Spleen (tissue), 13 donors: ENCODE measurements at places on chromosomes 5 and 9. TPM values are rescaled to one million over a fixed set of nuclear protein-coding genes. Genes with fewer than 3 reads are reported as not detected.

The FOXD4L3 gene
- not detected for total RNA-seq

The CCNI2 gene
- total RNA-seq: 1.7 TPM

The IL13 gene
- total RNA-seq: not detected

GRCh38 chr5:67355120-67355713 is 158.6 kb upstream of the CD180 start:
- no peak overlapping the region for H3K27ac ChIP-seq
- H3K27me3 ChIP-seq: no peaks in the 10 kb centered on the region
- H3K36me3 ChIP-seq: no peaks in the 10 kb centered on the region
- peaks cover 11% of the 10 kb centered on the region for H3K4me1 ChIP-seq

DNA sequence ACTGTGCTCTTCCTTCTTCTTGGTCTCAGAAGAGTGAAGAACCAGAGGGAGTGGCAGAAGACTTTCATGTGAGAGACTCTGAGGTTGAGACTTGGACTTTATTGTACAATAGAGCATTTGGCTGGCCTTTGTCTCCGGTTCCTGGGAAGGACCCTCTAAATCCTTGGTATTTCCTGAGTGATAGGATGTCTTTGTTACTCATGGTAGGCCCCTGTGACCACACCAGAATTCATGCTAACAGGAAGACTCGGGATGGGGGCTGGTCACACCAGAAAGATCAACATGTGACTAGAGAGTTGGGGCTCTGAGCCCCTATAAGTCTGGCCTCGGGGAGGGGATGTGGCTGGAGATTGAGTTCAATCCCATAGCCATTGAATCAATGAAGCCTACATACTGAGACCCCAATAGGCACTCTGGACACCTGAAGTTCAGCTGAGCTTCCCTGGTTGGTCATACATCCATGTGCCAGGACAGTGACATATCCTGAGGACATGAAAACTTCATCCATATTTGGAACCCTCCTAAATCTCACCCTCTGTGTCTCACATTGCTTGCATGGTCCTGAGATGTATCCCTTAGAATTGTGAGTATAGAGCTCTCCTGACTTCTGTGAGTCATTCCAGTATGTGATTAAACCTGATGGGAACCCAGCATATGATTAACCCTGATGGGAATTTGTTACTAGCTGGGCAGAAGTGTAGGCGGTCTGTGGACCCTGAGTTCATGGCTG is 201.7 kb downstream of the GADD45G start:
- H3K27me3 ChIP-seq: no peaks in the 10 kb centered on the region
- no peak for DNase-seq
- H3K27ac ChIP-seq: no peak overlapping the region
- H3K4me1 ChIP-seq: no peaks in the 10 kb centered on the region

DNA sequence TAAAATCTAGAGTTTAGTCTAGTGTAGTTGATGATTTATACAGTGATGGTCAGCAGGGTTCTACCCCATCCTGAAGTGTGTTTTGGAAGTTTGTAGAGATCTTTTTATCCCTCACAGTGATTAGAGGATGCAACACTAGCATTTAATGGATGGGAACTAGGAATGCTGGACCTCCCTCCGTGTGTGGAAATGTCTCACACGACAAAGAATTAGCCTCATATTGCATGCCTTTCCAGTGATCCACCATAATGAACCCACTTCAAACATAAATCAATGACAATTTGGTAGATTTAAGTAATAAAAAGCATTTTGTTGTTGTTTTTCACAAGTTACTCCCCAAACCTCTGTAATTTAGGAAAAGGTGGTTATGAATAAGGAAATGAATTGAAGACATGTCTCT is 82.5 kb upstream of the LMNB1 start:
- no peak overlapping the region for H3K27ac ChIP-seq
- DNase-seq: no peak
- H3K27me3 ChIP-seq: no peaks in the 10 kb centered on the region
- H3K4me1 ChIP-seq: no peaks in the 10 kb centered on the region

GRCh38 chr5:73339051-73339575 is 109.5 kb downstream of the FOXD1 start:
- H3K27me3 ChIP-seq: peaks cover 33% of the 10 kb centered on the region
- no peaks in the 10 kb centered on the region for H3K4me1 ChIP-seq
